ENCODE measurements at places on chromosomes 5 and 9.

DNA sequence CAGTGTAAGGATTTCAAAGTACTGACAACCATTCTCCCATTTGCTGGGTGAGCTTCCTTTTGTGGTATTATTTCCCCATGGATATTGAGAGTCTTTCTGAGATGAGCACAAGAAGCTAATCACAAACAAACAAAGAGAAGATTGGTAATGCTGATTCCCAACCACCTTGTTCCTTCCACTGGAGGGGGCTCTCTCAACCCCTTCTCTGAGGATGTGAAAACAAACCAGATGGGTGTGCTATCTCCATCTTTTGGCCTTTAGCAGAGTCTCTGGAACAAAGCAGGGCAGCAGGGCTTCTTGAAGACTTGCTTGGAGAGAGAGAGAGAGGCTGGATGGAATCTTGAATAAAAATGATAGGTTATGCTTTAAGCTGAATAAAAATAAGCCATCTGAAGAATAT lies 576.7 kb upstream of the ZNF462 start:
- DNase-seq, result no peak

DNA sequence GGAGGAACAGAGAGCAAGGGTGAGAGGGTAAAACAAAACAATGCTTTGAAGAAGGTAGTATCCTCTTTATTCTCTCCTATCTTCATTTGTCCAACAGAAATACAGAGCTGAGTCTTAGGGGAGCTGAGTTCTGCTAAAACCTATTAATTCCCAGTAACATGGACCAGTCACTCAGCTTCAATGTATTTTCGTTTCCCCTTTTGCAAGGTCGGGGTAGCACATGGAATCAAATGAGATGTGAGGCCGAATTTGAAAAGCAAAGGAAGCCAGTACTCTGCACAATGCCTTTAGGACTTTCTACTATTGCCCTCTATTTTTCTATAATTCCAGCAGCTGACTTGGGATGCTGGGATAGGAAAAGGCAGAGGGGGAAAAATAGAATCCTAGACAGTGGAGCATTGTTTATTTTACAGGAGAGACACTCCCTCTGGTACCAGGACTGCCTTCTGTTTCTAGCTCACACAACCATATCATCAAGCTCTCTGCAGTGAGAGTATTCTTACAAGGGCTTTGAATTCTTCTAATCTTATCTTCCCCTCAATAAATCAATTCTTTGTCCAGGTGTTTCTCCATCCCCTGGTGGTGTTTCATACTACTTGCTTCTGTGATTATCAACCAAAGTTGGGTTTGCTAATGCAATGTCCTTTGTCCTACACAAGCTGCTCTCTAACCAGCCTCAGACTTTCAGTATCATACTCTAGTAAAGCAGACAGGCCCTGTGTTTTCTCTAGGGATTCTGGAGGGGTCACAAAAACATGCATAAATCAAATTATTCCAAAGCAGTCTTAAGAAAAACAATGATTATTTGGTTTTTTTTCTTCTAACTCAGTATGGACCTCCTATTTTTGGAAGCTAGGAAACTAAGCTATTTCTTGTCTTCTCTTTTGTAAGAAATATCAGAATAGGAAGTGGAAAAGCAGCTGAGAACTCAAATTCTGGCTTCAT lies 341.5 kb downstream of the OSTF1 start:
- no peak for DNase-seq

DNA sequence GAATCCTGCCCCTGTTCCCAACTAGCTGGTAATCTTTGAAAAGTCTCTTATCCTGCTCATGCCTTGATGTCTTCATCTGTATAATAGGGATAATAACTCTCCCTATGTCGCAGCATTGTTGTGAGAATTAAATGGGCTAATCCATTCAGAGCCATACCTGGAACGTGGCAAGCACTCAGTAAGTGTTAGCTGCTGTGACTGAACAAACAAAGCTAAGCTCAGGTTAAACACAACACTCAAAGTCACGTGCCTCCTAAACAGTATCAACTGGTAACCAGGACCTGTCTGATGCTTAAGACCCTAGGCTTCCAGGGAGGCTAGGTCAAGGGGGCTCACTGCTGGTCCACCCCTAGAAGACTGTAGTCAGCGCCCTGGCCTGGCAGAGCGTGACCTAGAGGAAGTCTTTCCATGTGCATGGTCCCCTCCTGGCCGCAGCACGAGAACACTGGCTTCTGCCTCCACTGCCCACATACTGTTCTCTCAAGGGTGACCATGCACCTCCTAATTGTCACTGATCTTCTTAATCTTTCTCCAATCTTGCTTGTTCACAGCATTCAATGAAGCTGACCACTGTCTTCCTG lies 211.1 kb downstream of the TTLL11 start:
- DNase-seq, result no peak

- no peak for DNase-seq
Observed at GRCh38 chr5:81850501-81851357, 99.8 kb upstream of the SSBP2 start.

DNA sequence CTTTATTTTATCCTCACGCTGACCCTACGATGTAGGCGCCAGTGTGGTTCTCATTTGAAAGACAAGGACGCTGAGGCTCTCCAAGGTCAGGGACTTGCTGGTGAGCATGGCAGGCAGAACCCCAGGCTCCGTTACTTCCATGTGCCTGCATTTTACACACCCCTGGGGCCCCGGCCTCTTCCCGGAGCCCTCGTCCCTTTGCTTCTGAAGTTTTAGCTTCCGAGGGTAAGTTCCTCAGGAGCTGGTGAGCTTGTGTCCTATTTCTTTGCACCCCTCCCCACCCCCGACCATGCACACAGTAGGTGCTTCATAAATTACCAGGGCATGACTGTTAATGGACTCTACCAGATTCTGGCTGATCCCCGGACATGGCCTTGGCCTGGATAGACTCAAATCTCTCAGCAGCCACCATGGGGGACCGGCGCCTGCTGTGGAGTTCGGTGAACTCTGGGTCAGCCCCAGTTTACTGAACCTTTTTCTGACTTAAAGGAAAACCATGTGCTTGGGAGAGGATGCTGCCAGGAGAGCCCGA lies 59.3 kb upstream of the RNU6ATAC start:
- DNase-seq, result no peak

- DNase-seq, result no peak
Observed at GRCh38 chr5:160287378-160288051, 24.8 kb downstream of the CCNJL start.

- DNase-seq, result no peak
Observed at GRCh38 chr9:84136119-84136868, 155.7 kb downstream of the RMI1 start.

DNA sequence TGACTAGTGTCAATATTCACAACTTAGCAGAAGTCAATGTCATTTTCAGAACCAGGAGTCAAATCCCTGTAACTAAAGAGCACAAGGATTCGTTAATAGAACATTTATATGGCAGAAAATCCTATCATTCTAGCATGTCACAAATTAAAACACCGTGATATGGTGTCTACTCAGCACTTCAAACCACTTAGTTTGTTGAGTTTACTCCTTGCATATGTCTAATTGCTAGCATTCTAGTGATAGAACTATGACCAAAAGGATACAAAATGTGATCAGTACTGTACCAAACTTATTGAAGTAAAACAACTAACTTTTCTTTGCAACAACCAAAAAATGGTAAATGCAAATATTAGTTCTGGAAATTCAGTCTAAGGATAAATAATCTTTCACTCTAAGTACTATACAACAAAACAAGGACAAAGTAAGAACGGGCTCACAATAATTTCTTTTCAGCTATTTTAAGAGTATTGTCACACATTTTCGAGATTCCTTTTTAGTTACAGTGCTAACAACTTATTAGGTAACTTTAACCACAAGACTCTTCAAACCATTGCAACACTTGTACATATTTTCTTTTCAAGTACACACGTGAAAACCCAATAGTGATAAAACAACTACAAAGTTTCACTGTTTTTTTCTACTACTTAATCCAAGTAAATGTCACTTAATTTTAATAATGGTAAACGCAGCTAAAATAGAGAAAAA lies 845.2 kb upstream of the CDH10 start:
- DNase-seq, result no peak

DNA sequence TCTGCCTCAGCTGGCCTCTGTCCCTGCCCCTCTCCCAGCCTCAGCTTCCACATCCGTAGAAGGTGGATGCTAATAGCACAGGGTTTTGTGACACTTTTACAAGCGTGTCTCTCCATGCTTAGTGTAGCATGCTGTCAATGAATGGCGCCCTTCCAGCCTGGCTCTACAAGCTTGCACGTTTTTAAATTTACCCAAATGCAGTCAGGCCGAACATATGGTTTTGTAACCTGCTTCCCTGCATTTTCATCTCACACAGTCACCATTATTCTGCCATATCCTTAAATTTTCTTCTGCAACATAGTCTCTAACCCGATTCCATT lies 28.8 kb downstream of the FAM163B start:
- no peak for DNase-seq

DNA sequence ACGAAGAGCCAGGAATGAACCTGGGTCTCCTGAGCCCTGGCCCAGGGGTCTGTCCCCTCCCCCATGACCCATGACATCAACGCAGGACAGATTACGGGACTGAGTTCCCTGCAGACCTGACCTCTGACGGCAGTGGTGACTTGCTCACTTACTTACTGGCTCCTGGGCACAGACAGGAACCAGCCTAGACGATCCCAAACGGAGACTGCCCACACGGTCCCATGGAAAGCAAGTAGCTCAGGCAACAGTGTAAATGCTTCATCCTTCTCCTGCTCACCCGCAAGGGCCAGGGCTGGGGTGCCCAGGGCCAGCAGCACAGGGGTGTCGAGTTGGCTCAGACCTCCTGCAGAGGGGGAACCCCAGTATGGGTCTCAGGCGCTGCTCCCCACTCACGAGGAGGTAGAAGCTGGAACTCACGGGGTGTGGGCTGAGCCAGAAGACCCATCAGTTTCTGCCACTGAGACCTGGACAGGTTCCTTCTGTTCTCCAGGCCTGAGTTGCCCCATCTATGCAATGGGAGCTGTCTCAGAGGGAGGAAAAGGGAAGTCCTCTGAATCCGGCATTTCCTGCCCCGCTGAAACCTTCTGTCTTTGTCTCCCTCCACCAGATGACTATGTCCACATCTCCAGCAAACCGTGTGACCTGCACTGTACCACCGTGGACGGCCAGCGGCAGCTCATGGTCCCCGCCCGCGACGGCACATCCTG lies 5.6 kb downstream of the ADAMTSL2 start:
- no peak for DNase-seq

DNA sequence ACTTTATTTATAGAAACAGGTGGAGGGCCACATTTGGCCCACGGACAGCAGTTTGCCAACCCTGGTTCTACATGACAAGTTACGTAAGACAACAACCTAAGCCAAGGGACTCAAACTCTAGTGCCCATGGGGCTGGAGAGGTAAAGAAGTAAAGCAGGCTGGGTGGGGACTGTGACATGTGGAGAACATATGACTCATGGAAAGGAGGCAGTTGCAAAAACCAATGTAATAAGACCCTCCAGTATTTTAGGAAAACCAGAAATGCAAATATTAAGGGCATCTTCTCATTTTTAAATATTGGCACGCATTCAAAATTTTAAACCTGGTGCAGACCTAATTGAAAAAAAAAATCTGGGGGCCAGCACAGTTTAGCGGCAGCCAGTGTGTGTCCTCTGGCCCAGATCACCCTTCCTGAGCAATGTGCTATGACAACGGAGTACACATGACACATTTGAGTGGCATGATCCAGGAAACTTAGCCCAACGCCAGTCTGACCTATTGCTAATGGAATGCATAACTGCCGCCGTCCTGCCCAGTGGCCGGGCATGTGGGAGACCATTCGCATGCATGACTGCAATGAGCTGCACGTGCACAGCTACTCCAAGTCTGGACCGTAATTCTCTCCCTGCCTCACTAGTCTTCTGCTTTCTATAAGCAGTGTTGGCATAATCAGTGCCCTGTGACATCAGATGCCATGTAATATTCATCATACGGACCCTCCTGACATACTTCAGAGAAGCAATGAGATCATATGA lies 97.2 kb downstream of the SH3TC2 start:
- DNase-seq, result no peak

GRCh38 chr5:177553671-177554429 lies 513 bp downstream of the FAM193B start:
- no peak for DNase-seq

- no peak for DNase-seq
Observed at GRCh38 chr5:25005431-25005830, 360.7 kb upstream of the CDH10 start.

- DNase-seq, result no peak
Observed at GRCh38 chr9:112011051-112011620, 114.5 kb downstream of the UGCG start.

DNA sequence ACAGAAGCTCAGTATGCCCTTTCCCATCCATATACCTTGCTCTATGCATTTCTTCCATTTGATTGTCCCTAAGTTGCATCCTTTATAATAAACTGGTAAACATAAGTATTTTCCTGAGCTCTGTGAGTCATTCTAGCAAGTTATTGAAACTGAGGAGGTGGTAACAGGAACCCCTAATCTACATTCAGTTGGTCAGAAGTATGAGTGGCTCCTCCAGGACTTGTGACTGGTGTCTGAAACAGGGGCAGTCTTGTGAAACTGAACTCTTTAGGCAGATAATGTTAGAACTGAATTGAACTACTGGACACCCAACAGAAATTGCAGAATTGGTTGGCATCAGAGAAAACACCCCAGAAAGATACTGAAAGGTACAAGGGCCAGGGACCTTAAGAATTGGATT lies 133.1 kb upstream of the POU5F2 start:
- DNase-seq, result no peak

GRCh38 chr5:149408252-149409099 lies 29.4 kb upstream of the IL17B start:
- DNase-seq, result no peak

- DNase-seq, result no peak
Observed at GRCh38 chr5:149794041-149794440, 63.9 kb downstream of the PPARGC1B start.

GRCh38 chr5:43561356-43561755 lies 4.5 kb upstream of the PAIP1 start:
- DNase-seq, result no peak

Data from CD4-positive, alpha-beta T cell treated with Interferon gamma for 1 hour (primary cell).